Activated naive CD4-positive, alpha-beta T cell (primary cell): ENCODE measurements at places on chromosomes 16 and 17.
A peak's percentile ranks its signal among the peaks of the same experiment; 100 is the strongest.

DNA sequence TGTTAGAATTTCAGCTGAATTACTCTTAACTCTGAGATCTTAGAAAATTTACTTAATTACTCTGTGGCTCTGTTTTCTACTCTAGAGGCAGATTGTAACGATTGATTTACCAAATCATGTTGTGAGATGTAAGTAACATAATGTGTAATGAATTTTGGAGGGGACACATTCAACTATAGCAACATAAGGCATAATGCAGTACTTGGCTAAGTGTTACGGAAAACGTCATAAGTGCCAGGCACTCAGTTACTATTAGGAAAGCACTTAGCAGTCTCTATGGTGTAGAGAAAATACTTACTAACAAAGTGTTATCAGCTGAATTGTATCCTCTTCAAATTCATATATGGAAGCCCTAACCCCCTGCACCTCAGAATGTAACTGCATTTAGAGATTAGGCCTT, 40.6 kb upstream of the CDH8 start:
- DNase-seq: no peak

GRCh38 chr17:49061524-49061943, 64.3 kb downstream of the IGF2BP1 start:
- DNase-seq: no peak

- DNase-seq: no peak
Measured at GRCh38 chr16:65961476-65962143, 404.9 kb upstream of the CDH5 start.

GRCh38 chr16:67992661-67993206, 6.5 kb downstream of the DPEP2 start:
- DNase-seq: no peak

DNA sequence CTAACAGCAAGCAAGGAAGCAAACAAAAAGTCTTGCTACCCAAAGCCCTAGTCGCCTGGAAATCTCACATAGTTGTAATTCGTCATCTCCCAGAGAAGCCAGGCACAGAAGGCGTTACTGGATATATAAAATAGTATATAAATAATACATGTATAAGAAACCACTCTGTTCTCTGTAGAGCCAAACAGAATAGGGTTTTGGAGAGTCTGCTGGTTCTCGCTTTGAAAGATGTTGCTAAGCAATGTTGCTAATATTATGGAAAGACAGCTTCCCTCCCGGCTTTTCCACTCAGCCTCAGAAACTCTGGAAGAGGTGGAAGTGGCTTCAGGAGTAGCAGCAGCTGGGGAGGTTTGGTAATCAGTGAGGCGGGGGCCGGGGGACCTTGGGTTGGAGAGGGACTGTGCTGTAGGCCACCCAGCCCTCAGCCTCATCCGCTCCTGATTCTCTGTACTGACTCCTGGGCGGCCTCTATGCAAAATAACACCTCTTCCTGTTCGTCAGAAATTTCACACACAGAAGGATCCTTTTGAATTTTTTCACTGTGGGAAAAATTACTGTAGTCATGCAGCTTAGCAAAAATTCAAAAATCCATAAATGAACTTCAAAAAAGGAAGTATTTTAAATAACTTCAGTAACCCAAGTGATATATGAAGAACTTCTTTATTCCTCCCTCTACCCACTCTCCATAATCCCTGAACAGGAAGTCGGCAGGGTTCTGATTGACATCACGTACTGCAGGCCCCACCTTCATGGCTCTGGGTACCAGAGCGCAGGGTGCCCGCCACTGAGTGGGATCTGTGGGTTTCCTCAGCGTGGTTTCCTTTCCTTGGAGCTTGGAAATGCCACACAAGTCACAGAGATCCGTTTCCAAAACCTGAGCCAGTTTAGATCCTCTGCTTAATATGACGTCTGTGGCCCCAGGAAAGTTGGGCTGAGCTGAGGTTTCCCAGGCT, 51.4 kb downstream of the RAP1GAP2 start:
- DNase-seq: no peak

- DNase-seq: no peak
Measured at GRCh38 chr17:75996665-75997590, 3.7 kb upstream of the CDK3 start.

GRCh38 chr17:4840893-4841242, 7.7 kb downstream of the MINK1 start:
- DNase-seq: no peak

DNA sequence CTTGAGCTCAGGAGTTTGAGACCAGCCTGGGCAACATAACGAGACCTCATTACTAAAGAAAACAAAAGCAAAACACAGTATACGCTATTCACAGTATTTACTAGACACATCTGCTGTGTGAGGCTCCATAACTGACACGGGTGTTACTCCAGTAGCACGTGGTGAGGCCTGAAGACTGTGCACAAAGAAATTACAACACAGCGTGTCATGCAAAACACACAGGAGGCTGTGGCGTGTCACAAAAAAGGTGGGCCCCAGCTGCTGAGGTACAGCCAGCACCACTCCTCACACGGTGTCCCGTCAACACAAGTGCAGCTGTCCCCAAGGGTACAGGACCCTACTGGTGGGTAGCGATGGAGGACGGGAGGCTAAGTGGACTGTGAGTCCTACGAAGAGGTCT, 2.7 kb downstream of the CYBC1 start:
- DNase-seq: no peak

DNA sequence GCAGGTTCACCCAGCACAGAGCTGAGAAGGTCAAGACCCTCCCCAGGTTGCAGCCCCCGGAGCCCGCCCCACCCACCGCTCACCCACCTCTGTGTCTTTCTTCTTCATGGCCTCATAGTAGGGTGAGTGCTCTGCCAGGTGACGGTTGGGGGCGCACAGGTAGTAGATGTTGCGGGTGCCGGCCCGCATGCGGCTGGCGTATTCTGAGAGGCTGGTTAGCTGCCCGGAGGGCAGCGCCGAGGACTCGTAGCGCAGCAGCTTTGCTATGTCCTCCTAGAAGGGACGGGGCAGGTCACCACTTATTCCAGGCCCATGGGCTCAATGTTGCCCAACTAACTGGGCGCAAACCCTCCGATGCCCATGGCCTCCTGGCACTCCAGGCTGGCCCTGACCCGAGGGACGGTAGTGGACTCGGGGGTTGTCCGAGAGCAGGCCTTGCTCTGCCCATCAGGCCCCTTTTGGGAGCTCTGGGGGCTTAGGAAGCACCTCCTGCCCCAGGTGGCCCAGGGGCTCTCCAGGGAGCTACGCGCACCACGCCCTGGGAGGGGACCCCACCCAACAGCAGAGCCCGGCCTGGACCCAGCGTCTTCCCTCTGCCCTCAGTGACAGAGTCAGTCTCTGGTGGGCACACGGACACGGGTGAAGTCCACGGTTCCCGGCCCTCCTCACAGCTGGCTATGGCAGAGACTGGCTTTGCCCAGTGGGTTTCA, 9.9 kb downstream of the DNASE1 start:
- no peak for DNase-seq

DNA sequence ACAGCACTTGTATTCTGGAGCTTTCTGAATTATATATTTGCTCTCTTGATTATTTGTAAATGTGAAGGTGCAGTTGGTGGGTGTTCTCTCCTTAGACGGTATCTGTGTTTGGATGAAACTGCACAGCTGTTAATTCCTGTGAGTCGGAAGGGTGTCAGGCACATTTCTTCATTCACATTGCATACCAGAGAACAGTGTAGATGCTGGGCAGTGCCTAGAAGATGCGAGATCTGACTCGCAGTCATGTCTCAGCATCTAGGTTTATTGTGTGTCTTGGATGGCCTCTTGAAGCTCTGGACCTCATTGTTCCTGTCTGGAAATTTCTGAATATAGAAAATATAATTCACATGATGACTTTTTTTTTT, 61.2 kb downstream of the CLEC16A start:
- DNase-seq: no peak

GRCh38 chr16:57039148-57039812, 49.9 kb downstream of the NLRC5 start:
- no peak for DNase-seq

- DNase-seq: no peak
Measured at GRCh38 chr16:11552440-11552839, 34.3 kb downstream of the LITAF start.

GRCh38 chr16:56257239-56257638, 66.0 kb downstream of the GNAO1 start:
- DNase-seq: no peak

GRCh38 chr17:82962163-82962720, 117.2 kb upstream of the METRNL start:
- no peak for DNase-seq

- no peak for DNase-seq
Measured at GRCh38 chr16:48347980-48348379, 37.2 kb downstream of the SIAH1 start.

DNA sequence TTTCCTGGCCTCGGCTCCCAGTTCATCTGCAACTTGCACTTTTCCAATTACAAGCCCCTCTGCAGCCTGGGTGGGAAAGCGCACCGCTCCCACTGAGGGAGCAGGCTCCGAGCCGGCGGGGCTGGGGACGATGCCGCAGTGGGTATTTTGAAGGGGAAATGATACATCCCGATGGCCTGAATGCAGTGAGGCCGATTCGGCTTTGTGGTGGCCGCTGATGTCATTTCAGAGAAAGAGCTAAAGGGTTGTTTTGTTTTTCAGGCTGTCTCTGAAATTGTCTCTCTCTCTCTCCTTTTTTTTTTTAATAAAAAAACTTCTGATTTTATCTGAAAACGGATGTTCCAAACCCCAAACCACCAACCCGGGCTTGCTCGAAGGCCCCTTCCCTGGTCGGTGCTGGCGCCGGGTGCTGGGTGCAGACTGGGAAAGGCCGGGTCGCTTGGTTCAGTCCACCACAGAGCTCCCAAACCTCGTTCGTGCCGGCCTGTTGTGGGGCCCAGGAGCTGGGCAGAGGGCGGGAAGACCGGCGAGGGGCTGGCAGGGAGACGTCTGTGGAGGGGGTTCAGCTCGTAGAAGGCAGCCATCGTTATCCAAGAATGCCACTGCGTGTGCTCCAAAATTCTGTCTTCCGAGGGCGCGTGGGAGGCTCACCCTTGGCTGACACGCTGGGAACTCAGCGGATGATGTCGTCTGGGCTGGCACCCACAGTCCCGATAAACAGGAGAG, 102.8 kb downstream of the FOXL1 start:
- no peak for DNase-seq

GRCh38 chr17:63221939-63222338, 224.2 kb downstream of the CYB561 start:
- no peak for DNase-seq

DNA sequence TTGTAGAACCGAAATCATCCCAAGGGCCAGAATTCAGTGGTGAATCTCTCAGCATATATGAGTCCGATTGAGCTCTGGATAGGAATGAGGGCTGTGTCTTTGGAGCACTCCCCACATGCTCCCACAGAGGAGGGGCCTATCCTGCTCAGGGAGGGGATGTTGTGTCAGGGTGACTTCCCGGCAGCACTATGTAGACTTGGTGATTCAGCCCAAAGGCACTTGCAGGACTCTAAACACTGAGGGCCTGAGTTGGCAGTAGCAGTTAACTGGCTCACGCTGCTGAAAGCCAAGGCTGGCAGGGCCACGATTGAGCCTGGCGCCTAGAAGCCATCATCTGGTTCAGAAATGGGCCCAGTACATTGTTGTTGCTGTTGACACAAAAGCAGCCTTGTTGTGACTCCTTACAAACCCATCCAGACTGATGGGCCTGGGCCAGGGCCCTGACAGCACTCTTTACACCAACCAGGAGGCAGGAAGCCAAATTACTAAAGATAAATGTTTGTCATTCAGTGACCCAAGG, 31.9 kb downstream of the NMT1 start:
- DNase-seq: no peak

- DNase-seq: no peak
Measured at GRCh38 chr17:27578718-27579085, 52.3 kb upstream of the LGALS9 start.

DNA sequence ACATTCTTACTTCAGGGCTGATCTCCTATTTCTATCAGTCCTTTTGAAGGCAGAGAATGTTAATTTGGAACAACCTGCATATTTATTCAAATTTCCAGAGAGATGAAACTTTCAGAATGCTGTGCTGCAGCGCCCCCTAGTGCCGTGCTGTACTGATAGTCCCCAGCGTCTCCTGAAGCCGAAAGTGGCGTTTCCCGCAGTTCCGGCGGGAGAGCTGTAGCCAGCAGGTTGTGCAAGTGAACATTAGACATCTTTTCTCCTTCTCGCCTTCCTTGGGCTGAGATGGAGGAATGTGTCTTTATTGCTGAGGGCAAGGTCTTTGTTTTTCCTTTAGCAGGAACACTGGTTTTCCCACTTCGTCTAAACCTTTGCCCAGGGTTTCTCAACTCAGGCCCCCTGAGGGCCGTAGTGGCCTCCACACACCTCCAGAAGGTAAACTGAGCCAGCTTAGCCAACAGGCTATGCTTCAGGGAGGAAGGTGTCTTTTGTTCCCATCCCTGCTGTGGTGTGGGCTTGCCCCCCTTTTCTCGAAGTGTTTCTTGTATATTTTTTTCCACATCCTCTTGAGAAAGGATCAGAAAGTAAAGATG, 26.4 kb downstream of the USP10 start:
- DNase-seq: peak; percentile 85

DNA sequence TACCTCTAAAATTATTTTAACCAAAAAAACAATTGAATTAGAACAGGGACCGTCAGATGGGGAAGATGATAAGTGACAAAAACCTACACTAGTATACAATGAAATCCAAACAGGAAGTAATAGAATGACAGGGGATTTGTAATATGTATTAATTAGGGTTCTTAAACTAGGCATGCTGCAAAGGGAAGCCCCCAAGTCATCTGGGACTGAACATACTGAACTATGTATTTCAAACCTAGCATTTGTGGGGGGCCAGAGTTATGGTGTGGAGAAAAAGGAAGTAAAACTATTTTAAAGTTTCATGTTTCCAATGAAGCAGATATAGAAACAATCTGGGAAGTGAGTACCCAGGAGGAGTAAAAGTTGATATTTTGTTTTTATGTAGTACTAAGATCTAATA, 133.2 kb upstream of the HS3ST3A1 start:
- DNase-seq: no peak

DNA sequence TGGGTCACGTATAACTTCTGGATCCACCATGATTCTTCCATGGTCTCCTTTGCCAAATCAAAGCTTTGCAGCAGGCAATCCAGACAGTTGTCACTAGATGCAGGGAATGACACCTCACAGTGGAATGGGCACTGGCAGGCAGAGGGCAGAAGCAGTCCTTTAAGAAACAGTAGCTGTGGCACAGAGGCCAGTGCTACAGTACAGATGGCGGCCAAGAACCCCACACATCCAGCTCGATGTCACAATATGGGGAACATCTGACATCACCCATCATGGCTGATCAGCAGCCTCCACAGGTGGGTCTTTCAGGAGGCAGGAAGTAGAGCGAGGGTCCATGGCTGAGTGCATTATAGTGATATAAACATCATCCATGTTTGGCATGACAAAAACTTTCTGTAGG, 18.8 kb upstream of the ERN1 start:
- no peak for DNase-seq

- DNase-seq: no peak
Measured at GRCh38 chr17:58229881-58230280, 8.5 kb upstream of the LPO start.

GRCh38 chr17:57705921-57706695, 39.0 kb downstream of the CCDC182 start:
- no peak for DNase-seq

- DNase-seq: no peak
Measured at GRCh38 chr17:34996422-34997285, 16.3 kb downstream of the LIG3 start.

GRCh38 chr16:66152181-66152580, 214.3 kb upstream of the CDH5 start:
- no peak for DNase-seq

- DNase-seq: no peak
Measured at GRCh38 chr17:65430209-65430833, 131.1 kb downstream of the AXIN2 start.
